Lung microvascular endothelial cell (primary cell): ENCODE measurements at places on chromosomes 7 and 10. TPM values are rescaled to one million over a fixed set of nuclear protein-coding genes. Genes with fewer than 3 reads are reported as not detected.

DNA sequence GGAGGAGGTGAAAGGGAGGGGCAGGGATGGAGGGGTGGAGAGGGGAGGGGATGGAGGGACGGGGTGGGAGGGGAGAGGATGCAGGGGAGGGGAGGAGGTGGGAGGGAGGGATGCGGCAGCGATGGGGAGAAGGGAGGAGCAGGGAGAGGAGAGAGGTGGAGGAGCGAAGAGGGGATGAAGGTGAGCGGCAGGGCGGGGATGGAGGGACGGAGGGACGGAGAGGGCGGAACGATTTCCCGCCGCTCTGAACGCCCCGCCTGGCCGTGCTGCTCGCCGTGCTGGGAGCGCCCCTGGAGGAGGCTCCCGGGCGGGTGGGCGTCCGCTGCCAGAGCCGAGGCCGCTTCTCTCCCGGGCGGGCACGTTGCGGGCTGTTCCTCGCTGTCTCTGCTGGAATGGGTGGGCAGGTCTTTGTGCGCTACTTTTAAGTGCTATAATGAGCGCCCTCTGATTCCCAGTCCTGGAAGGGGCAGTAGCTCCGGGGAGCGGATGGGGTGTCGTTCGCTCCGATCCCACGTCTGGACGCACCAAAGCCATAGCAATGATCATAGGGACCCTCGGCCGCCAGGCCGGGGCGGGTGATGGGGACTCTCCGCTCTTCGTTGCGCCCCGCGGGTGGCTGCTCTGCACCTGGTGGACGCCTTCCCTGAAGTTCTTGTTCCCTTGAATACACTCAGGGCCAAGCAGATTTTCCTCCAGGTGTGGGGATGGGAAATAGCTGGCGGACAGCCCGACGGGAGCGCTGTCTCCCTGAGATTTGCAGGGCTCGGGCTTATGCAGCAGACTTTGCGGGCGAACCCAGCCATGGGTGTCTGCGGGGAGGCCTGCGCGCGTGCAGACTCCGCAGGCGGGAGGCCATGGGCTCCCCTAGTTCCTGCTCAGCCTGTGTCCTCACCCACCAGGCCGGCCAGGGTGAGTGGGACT is 81.1 kb upstream of the CPXM2 start:
- DNase-seq, result no peak

The ITPRID1 gene
- total RNA-seq, result not detected in 2 replicates

The EBLN1 gene
- not detected in 2 replicates for total RNA-seq

- no peak for DNase-seq
Measured at GRCh38 chr10:118153287-118153686, 106.5 kb upstream of the RAB11FIP2 start.

The TMEM176B gene
- total RNA-seq, result not detected in 2 replicates

- no peak for DNase-seq
Measured at GRCh38 chr7:54712820-54713219, 46.2 kb downstream of the SEC61G start.

The PCBD1 gene
- total RNA-seq, result 60.6 and 67.9 TPM in 2 replicates

DNA sequence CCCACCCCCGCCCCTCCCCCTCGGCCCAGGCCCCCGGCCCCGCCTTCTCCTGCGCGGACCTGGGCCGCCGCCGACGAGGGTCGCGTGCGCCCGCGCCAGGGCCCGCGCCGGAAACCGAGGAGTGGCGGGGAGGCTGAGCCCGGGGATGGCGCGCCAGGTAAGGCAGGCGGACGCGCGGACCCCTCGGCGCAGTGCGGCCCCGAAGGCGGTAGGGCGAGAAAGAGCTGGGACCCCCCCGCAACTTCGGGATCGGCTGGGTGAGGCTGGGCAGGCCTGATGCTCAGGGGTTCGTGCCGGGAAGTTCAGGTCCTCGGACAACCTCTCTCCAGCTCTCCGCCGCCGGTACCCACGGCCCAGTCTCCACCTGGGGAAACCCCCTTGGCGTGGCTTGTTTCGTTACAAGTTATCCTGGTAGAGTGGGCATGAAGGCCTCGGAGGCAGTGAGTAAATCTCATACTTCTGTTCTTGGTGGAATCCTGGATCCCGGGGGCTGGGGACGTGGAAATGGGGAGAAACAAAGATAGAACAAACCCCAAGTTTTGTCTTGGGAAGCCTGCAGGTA is 58.4 kb downstream of the ZNF467 start:
- no peak for DNase-seq
